ENCODE measurements at places on chromosomes 6 and 20.

- no peak for DNase-seq
Measured at GRCh38 chr6:33289784-33290315, 449 bp downstream of the PFDN6 start.

DNA sequence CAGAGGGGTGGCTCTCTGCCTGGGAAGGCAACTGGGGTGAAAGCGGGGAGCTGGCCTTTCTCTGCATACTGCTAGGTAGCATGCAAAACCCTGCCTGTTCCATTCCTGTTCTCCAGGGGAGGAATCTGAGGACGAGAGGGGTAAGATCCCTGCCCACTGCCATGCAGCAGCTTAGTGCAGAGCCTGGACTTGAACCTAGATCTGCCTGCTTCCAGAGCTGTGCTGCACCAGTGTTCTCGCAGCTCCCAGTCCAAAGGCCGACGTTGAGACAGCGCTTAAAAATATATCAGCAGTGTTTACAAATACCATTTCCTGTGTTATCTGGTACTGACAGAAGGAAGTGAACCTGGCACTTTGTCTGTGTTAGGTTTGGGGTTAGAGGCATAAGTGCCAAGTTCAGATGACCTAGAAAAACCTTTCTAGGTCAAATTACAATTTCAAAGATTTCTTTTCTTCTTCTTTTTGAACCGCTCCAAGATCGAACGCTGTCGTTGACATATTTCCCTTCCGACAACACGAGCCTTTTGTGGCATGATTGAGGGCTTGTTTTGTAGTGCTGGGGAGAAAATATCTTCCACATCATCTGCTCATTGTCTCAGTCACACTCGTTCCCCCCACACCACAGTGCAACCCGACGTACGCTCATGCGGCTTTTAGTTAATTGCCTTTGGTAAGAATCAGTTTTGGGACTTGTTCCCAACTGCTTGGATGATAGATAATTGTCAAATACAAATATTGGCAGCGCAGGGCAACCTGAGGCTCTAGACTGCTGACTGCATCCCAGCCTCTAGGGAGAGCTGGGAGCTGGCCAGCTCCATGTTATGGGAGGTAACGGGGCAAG lies 44.6 kb downstream of the TOX2 start:
- no peak for DNase-seq

DNA sequence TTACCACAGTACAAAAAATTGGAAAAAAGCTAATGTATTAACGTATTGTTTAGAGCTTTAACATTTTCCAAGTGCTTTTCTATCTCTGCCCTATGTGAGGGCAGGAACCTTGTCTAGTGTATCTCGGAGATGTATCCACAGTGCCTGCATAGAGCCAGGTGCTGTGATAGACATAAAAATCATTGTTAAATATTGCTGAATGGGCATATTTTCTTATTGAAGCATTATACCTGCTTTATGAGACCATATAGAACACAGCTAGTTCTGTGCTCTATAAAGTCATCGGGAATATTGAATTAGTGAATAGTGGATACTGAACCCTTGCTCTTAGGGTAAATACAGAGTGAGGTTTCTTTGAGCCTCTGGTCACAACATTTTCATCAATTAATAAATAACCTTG lies 163.0 kb downstream of the RNF144B start:
- no peak for DNase-seq

DNA sequence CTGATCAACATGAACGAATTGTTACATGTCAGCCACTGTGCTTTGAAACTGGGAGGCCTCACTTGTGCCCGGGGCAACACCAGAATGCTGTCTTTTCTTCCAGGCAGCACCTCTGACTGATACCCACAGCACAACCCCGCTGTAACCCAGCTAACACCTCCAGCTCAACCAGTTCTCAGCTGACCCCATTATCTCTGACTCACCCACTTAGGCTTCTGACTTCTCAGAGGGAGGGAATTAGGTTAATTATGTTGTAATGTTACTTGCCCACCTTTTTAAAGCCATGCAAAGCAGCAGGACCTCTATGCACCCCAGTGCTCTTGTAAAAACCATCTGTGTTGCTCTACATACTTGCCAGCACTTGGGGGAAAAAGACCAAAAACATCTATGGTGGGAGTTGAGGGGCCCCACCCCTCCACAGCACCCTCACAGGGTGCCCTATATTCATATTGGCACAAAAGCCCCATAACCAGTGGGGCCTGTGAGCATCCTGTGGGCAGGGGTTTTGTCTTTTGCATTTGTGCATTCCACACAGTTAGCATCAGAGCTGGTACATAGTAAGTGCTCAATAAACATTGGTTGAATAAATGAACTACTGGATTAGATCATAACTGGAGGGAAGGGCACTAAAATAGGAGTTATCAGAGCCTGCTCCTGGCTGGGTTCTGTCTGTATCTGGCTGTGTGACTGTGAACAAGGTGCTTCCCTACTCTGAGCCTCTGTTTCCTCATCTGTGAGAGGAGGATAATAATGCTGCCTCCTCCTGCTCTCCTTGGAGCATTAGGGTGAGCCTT lies 22.3 kb downstream of the BNIP5 start:
- no peak for DNase-seq

DNA sequence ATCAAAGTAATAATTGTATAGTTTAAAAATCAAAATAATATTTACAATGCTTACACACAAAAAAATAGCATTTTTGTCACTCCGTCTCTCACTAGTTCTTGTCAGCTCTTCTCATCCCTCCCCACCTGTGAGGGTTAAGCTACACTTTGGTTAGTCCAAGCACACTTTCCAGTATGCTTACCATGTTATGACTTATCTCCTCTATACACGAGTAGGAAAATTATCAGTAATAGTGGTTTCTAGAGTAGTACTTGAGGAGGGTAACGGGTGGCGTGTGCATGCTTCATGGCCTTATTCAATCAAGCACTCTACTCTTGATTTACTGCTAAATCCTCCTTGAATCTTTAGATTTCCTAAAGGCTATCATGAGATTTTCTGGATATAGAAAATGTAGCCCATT lies 443.7 kb downstream of the UTRN start:
- no peak for DNase-seq

DNA sequence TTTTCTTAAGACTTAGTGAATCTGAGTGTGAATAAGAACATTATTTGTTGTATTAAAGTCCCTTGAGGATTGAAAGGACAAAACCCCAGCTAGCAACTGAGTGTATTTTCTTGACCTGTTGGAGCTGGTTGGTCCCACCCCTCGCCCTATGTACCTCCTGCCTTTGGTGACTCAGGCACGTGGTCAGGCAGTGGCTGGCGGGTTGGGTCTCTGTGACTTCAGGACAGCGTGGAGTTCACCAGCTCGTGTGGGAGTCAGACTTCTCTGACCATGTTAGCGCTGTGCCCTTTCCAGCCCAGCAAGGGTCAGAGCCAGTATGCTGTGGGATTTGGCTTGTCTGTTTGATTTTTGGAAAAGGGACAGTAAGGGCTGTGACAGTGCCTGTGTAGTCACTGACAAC lies 93.7 kb downstream of the SSR1 start:
- DNase-seq, result no peak

- DNase-seq, result no peak
Measured at GRCh38 chr20:49615401-49616153, 47.6 kb upstream of the PTGIS start.

DNA sequence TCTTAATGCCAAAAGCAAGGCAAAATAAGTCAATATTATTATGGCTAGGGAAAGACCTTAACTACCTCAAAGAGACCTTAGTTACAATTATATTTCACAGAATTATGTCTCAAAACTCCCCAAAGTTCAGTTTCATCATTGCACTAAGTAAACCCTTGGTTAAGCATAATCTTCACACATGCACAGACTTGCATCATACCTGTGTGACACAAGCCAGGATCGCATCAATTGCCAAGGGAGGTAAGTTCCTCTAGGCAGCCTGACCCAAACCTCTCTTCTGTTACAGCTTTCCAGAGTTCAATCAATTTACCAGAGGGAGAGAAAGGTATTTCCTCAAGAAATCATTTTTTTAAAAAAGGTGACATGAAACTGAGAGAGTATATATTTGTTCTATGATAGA lies 31.9 kb upstream of the PRSS35 start:
- no peak for DNase-seq

- peak; percentile 88 for DNase-seq
Measured at GRCh38 chr6:27251112-27251605, 3.7 kb downstream of the PRSS16 start.

- DNase-seq, result no peak
Measured at GRCh38 chr6:106300944-106301343, 24.6 kb downstream of the ATG5 start.

GRCh38 chr6:83613378-83613777 lies 95.5 kb downstream of the SNAP91 start:
- no peak for DNase-seq

GRCh38 chr6:83464381-83465140 lies 33.7 kb upstream of the ME1 start:
- DNase-seq, result no peak

DNA sequence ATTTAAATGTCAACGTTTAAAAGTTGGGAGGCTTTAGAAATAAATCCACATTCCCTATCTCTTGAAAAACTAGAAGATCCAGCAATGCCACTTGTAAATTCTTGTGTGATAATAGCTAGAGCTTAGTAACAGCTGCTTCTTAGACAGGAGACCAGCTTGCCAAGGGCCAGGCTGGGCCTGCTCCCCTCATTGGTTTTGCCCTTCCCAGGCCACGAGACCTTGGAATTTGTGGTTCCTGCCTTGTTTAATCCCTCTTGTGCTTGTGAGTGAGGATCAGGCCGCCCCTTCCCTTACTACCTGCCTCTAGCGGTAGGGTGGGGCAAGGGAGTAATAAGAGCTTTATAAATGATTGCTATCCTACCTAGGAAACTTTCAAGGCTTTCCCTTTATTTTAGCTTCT lies 363.5 kb downstream of the SYNE1 start:
- DNase-seq, result no peak

DNA sequence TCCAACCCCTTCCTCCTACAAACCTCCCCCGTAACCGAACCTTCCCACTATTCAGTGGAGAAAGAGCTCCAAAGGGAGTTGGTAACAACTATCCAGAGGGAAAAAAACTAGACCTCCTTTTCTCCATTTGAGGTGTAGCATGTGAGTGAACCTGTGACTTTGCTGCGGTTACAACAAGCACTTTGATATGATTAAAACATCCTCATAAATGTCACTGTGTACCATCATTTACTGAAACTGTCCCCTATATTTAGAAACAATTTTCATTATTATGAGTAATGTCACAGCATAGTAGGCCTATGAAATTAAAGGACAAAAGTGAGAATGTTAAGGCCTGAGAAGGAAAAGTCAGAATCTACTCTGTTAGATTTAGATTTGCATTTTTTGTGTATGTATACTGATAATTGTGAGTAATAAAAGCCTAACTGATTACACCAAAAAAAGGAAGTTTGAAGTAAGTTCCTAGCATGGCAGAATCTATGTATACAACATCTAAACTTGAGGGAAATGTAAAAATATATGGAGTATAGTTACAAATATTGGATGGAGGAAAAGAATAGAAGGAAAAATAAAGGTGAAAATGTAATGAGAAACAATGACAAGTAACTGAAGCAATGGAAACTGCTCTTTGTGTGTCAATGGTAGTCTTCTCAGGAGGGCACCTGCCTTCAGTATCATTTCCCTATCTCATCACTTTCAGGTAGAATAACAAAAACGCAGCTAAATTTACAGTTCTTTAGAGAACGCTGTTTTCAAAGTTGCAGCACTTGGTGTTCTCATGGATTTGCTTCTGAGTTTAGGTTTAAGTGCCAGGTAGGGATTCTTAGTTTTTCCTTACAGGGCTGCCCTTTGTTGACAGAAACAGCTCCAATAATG lies 145.9 kb downstream of the IMPG1 start:
- DNase-seq, result no peak

GRCh38 chr6:166360243-166361076 lies 18.1 kb upstream of the SFT2D1 start:
- DNase-seq, result no peak

- DNase-seq, result no peak
Measured at GRCh38 chr20:41094353-41095055, 42.8 kb upstream of the PLCG1 start.

- no peak for DNase-seq
Measured at GRCh38 chr6:169386411-169387057, 132.9 kb upstream of the THBS2 start.

DNA sequence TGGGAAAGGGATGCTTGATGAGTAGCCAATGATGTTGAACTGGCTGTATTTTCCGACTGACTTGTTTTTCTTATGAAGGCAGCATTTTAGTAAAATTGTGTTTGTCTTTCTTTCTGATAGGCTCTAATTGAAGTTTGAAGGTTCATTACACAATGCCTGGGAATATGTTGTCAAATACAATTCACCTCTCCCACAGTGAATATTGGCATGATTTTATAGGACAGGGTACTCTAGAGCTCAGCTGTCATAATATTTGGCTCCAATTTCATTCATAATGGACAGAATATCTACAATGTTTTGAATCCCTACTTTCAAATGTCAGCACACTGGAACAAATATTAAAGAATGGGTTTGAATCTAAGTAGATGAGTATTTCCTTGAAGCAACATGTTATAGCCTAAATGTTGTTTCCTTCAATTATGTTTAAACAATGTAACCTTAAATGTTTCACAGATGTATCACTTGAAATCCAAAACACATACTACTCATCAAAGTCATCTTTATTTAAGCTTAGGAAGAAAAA lies 81.4 kb downstream of the LAMA2 start:
- DNase-seq, result no peak

GRCh38 chr6:74415056-74415455 lies 719.1 kb downstream of the CD109 start:
- no peak for DNase-seq

GRCh38 chr6:86448398-86448797 lies 488.9 kb upstream of the HTR1E start:
- no peak for DNase-seq

GRCh38 chr20:41261790-41262717 lies 55.5 kb downstream of the ZHX3 start:
- no peak for DNase-seq

DNA sequence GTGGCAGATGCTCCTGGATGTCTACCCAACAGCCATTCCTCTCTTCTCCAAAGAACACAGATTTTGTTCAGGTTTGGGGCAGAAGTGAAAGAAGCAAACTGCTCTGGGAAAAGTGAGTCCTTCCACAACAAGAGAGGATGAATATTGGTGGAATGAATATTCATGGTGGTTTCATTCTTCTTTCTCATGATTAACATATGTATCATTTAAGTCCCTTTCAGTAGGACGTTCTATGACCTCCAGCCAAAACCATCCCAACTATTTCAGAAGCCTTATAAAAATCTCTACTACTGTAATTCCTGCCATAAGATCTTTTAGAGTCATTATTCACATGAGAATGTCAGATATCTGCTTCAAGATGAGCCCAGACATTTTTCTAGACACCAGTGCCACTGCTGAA lies 44.4 kb downstream of the MDN1 start:
- no peak for DNase-seq

All from SHP77 treated with DMSO at 0.1 percent for 48 hours (cell line).